ENCODE measurements at places on chromosomes 11 and 22.

DNA sequence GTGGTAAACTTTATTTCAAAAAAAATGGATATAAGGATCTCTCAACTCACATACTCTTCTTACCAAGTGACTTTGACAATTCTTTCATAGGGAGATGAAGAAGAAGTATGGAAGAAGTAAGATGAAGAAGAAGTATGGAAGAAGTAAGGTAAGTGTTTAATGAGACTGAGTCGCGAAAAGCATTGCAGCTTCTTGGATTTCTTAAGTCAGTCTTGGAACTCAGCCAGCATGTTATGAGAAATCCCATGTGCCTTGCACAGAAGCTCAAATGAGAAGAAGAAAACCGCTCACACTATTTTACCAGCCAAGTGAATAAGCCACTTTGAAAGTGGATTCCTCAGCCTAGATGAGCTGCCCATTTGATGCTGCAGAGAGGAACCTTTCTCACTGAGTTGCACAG is 332.0 kb upstream of the CCDC179 start:
- DNase-seq, result no peak

DNA sequence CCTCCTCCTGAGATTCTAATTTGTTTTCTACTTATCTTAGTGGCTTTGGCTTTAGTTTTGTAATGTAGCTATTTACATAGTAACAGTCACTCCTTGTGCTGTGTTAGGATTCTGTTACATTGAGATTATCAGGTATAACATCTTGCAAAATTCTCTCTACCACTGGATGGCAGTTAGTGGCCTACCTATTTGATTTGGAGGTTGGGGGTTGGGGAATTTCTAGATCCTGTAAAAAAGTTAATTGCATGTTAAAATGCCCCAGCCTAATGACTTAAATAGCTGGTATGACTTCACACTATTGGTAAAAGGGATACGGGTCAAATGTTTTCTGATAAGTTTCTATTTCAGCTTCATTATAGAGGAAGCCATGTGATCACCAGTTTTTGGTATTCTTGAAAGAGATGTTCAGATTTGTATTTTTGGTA is 2.8 kb downstream of the GRK3 start:
- DNase-seq, result no peak

GRCh38 chr11:79520086-79520485 is 79.3 kb upstream of the TENM4 start:
- no peak for DNase-seq

DNA sequence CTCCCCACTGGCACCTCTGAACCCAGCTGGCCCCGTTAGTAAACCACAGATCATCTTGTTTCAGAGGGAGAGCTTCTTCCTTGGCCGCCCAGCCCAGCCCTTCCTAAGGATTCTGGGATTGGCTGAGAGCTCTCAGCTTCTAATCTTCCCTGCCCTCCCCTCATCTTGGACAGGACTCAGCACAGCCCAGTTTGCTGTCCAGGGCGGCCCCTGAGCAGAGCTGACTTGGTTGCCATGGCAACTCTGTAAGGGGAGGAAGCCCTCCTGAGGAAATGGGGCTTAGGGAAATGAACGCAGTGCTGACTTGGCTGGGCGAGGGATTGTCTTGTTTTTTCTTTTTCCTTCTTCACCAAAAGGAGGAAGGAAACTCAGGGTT is 4.6 kb downstream of the APOL4 start:
- DNase-seq, result no peak

DNA sequence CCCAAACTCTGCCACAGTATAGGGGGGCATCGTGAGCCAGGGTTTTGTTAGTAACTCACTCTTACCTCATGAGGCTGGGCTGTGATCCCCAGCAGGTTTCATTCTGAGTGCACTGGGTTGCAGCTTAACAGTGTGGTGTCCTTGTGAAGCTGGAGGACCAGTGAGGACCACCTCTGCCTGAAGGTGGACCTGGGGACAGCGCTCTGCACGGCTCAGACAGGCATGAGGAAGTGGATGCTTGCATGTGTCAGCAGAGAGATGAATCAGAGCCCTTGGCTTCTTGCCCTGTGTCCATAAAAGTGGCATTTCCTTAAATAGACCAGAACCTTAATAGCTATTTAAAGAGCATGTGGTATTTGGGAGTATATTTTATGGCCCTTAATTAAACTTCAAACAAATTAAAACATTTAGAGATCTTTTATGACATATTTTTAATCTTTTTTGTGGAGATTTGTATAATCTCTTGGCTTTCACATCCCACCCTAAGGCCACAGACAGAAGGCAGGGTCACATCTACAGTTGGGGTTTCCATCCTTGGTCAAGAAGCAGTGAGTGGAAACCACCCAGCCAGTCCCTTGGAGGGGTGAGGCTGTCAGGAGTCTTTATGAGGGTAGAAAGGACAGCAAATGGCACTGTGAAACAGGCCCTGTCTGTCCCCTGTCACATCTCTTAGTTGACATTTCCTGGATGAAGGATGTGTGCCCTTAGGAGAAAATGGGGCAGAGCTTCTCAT is 24.8 kb upstream of the ADORA2A start:
- peak; percentile 57 for DNase-seq
